ENCODE measurements at places on chromosomes 11 and 22.

DNA sequence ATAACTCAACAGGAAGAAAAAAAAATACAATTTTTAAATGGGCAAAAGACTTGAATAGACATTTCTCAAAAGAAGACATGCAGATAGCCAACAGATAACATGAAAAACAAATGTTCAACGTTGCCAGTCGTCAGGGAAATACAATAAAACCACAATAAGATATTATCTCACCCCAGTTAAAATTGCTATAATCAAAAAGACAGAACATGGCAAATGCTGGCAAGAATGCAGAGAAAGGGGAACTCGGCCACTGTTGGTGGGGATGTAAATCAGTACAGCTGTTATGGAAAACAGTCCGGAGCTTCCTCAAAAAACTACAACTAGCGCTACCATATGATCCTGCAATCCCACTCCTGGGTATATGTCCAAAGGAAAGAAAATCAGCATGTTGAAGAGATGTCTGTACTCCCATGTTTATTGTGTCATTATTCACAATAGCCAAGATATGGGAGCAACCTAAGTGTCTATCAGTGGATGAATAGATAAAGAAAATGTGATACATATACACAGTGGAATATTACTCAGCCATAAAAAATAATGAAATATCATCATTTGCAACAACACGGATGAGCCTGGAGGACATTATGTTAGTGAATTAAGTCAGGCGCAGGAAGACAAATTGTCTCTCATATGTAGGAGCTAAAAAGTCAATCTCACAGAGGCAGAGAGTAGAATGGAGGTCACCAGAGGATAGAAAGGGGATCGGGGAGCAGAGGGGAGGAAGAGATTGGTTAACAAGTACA is 12.2 kb upstream of the CYTH4 start:
- DNase-seq = no peak

DNA sequence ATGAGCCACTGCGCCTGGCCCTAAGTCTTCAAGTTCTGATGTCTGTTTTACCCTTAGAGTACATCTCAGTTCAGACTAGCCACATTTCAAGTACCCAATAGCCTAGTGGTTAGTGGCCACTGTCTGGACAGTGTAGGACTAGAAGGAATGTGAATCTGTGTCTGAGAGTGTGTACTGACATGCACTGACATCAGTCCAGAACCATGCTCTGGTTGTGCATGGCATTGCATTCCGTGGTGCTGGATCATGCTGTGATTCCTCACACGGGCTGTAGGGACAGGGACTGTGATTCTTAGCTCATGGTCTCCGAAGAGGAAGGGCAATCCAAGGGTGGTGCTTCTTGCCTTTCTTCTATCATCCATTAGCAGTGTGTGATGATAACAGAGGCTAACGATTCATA is 41.1 kb downstream of the AMOTL1 start:
- DNase-seq = peak; percentile 46

GRCh38 chr11:67278135-67278938 is 10.8 kb upstream of the ANKRD13D start:
- DNase-seq = no peak

- DNase-seq = no peak
Observed at GRCh38 chr22:37199760-37200108, 11.7 kb upstream of the C1QTNF6 start.

GRCh38 chr22:39383841-39384625 is 15.5 kb upstream of the TAB1 start:
- DNase-seq = no peak

GRCh38 chr22:49046546-49047361 is 780.9 kb downstream of the BRD1 start:
- DNase-seq = no peak

DNA sequence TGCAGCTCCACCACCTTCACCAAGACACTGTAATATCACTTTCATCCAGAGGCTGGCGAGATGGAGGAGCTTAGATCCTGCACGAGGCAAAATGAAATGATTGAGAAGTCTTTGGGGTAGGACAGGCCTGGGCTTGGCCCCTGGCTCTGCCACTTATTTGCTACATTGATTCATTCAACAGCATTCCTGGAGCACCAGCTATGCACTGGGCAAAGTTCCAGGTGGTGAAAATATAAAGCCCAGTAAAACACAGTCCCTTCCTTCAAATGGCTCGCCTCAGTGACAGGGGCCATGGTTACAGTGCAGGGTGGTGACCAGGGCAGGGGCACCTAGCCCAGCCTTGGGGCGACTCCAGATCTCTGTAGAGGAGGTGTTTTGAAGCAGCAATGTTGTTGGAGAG is 19.7 kb downstream of the ALX4 start:
- peak; percentile 54 for DNase-seq

DNA sequence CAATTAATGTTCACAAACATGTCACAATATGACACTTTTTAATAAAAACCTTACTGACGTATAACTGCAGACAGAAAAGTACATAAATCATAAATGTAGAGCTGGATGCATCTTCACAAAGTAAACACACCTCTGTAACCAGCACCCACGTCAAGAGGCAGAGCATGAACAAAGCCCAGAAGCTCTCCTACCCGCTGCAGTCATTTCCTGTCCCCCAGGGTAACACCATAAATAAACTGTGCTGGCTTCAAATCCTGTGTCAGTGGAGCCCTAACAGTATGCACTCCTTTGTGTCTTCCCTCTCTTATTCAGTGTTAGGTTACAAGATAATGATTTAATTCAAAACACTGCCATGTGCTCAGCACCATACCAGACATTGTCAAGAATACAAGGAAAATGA is 5.7 kb downstream of the SYT13 start:
- DNase-seq = no peak

GRCh38 chr11:115552773-115553438 is 48.7 kb upstream of the CADM1 start:
- no peak for DNase-seq

GRCh38 chr11:130574740-130575139 is 126.3 kb downstream of the ADAMTS15 start:
- DNase-seq = no peak

DNA sequence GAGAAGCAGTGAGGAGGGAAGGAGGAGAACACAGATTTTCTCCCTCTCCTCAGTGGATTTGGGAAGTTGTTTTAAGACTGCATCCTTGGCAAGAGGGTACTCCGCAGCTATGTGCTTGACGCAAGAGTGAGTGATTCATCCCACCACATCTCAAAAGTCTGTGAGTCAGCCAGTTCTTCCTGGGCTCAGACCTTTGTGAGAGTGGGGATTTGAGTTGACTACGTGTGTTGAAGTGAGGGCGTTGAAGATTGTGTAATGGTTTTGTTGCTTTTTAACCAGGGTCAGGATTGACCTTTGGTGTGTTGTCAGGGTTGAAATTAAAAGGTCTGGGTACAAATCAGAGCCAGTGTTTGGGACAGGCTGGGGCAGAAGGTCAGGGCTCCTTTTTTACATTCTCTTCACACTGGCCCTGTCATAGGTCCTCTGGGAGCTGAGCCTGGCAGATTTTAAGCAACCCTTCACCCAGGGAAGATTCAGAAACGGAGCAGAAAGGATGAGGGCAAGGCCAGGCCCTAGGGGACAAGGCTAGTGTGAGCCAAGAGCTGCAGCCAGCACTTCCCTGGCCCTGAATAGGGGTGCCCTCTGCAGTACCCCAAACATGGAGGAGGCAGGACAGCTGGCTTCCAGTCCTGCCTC is 4.2 kb upstream of the C11orf86 start:
- peak; percentile 98 for DNase-seq

DNA sequence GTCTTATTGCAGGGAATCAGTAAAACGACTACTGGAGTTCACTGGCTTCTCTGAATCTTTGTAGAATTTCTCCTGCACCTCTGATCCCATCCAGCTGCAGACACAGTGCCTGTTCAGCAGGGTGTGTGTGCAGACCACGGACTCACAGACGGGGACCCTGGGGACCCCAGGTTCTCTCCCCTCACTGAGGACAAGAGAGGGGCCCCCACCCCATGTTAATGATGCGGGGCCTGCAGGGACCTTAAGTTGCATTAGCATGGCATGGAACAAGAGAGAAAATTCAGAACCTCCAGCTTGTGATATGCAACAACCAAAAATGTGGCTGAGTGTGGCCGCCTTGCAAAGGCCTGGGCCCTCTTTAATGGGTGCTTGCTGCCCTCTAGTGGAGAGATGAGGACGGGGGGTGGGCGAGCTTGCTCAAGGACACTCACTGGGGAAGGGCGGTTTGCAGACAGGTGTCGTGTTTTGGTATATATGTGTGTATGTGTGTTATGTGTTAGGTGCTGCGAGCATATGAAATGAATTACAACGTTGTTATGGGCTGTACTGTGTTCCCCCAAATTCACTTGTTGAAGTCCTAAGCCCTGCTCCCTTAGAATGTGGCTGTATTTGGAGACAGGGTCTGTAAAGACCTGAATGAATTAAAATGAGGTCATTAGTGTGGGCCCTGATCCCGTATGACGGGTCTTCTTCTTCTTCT is 84.4 kb upstream of the SEPTIN5 start:
- peak; percentile 93 for DNase-seq

DNA sequence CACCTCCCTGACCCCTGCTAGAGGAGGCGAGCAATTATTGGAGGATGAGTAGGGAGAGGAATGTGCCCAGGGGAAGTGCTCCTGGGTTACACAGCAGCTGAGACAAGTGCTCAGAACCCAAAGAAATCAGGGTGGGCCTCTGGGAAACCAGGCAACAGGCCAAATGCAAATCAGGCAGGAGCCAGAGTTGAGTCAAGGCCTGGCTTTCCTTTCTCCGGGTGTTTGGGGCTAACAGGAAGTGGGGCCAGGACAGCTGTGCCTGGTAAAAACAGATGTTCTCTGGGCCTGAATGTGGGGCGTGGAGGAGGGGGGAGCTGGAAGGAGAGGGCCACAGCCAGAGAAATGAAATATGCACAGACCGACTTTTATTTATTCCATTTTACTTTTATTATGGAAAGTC is 22.0 kb downstream of the MFNG start:
- DNase-seq = no peak

DNA sequence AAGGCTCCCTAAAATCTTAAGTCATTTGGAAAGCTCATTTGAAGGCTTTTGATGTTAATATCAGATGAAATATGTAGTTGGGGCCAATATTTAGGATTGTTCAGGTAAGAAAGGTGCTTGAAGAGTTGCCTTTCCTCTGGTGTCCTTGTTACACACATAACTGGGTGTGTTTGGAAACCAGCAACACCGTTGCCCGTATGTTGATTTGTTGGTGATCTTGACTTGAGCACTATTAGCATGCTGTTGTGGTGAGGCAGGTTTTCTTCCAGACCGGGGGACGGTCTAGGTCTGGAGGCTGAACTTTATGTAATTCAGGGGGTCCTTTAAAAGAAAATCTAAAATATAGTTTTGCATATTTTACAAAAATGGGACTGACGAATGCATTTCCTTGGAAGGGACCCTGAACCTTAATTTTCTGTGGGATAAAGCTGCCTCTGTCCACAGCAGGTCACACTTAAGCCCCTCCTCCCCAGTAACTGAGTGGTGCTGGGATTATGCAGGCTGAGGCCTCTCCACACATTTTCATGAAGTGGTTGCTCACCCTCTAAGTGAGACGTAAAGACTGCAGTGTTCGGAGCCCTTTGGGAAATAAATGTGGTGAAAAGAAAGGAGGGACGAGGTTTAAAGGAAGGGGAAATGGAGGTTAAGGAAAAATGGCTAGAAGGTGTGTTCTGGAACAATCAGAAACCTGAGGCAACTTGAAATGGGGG is 1.8 kb downstream of the YWHAH start:
- peak; percentile 19 for DNase-seq

DNA sequence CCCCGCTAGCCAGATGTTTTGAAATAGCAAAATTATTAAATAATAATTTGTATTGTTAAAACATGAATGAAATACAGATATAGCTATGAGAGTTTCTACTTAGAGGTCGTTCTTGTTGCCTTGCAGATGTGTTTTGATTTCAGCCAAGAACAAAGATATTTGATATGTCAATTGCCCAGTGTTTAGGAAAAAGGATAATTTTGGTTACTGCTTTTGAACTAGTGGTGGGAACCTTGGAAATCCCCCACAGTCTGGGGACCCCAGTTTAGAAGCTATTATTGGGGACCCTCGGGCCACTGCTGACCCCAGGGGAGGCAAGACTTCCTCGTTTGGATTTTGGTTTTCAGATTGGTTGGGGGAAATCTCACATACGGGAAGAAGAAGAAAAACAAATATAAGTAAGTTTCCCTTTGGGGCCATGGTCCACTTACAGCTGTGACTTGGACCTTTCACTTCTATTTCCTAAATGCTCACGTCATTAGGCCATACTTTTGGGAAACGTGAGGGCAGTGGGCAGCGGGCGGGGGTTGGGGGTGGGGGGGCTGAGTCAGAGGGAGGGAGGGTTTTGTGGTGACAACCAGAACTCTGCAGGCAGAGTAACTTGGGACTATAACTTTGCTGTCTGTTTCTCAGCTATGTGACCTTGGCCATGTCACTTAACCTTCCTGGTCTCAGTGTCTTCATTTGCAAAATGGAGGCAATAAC is 37.0 kb downstream of the LDLRAD3 start:
- no peak for DNase-seq

DNA sequence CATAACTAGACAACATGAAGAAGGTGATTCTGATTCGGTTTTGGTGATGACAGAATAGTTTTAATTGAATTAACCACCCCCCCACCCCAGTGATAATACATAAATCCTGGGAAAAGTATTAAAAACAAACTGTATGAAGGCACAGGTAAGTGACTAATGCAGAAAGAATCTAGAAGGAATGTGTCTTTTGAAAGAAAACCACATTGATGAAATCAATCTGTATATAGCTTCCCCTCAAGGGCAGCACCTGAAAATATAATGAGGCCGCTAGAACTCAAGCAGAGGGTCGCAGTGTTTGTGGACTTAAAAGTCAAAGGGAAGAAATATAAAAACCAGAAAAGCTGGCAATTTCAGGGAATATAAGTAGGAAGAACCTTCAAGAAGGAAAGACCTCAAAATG is 580.5 kb upstream of the CHORDC1 start:
- no peak for DNase-seq

DNA sequence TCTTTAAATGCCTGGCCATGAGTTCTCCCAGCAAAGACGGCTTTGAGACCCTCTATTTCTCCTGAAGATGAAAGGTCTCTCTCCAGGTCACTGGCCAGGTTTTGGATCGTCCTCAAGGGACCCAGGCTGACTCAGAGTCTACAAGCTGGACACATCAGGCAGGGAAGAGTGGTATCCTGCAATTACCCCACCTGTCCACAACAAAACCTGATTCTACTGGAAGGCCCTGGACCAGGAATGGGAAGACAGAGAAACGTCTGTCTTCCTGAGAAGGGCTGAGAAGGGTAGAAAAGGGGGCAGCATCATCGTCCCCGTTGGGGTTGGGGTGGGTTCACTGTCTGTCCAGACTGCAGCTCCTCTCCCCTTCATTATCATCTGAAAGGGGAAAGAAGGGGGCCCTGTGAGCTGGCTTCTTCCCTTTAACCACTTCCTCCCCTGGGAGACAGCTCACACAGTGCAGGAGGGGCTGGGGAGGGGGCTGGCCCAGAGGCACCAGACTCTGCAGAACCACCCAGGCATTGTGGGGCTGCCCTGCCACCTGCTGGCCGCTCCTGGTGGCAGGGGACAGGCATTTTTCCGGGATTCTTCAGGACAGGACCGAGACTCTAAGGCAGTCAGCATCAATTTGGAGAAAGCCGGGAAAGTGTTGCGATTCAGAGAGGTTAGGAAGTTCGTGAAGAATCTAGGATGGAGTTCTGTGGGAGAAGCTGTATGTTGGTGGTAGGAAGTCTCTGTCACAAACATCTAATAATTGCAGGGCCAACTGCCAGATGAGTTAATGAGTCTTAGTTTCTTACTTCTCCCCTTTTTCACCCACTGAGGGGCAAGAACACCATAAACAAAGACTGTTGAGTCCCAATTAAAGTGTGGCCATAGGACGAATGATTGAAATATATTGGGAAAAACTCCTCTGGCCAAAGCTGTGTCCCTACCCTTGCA is 57.6 kb downstream of the SYN3 start:
- peak; percentile 82 for DNase-seq
